ENCODE measurements at places on chromosomes 5 and 9.

- DNase-seq, result no peak
- no peak overlapping the region for H3K4me3 ChIP-seq
- H3K27ac ChIP-seq, result no peak overlapping the region
- H3K4me1 ChIP-seq, result peaks cover 7% of the 10 kb centered on the region
Measured at GRCh38 chr5:54545796-54546195, 28.2 kb downstream of the SNX18 start.

- no peak overlapping the region for H3K4me3 ChIP-seq
- H3K27ac ChIP-seq, result no peak overlapping the region
- no peaks in the 10 kb centered on the region for H3K36me3 ChIP-seq
- no peaks in the 10 kb centered on the region for H3K27me3 ChIP-seq
- H3K4me1 ChIP-seq, result no peaks in the 10 kb centered on the region
Measured at GRCh38 chr5:81132381-81132780, 100.7 kb upstream of the CKMT2 start.

GRCh38 chr9:77876091-77876490 lies 155.5 kb downstream of the GNAQ start:
- no peaks in the 10 kb centered on the region for H3K27me3 ChIP-seq
- H3K36me3 ChIP-seq, result no peaks in the 10 kb centered on the region
- H3K27ac ChIP-seq, result no peak overlapping the region
- no peaks in the 10 kb centered on the region for H3K4me1 ChIP-seq
- DNase-seq, result no peak

DNA sequence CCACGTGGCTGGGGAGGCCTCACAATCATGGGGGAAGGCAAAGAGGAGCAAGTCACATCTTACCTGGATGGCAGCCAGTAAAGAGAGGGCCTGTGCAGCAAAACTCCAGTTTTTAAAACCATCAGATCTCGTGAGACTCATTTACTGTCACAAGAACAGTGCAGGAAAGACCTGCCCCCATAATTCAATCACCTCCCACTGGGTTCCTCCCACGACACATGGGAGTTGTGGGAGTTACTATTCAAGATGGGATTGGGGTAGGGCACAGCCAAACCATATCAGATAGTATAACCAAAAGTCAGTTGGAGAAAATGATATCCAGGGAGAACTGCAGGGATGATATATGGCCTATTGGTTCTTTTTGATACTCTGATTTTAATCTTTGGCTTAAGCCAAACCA lies 10.0 kb upstream of the CAVIN4 start:
- no peaks in the 10 kb centered on the region for H3K36me3 ChIP-seq
- no peak overlapping the region for H3K4me3 ChIP-seq
- H3K27me3 ChIP-seq, result no peaks in the 10 kb centered on the region
- H3K4me1 ChIP-seq, result no peaks in the 10 kb centered on the region

DNA sequence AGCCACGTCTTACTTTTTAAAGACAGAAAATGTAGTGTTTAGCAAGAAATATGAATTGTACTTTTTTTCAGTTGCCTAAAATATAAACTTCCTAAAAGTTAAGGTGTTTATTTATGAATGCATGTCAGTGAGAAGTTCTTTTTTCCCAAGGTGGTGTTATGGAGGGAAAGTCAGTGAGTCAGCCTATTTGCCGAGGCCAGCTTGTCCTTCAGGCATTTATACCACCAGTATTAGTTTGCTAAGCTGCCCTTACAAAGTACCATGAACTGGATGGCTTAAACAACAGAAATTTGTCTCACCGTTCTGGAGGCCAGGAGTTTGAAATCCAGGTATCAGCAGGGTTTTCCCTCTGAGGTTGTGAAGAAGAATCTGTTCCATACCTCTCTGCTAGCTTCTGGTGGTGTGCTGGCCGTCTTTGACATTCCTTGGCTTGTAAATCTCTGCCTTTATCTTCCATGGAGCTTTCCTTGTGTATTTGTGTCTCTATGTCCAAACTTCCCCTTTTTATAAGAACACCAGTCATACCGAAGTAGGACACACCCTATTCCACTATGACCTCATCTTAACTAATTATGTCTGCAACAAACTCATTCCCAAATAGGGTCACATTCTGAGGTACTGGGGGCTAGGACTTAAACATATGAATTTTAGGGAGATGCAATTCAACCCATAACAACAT lies 38.4 kb downstream of the PRKACG start:
- no peaks in the 10 kb centered on the region for H3K27me3 ChIP-seq
- no peaks in the 10 kb centered on the region for H3K36me3 ChIP-seq
- H3K4me1 ChIP-seq, result peaks cover 7% of the 10 kb centered on the region
- no peak overlapping the region for H3K4me3 ChIP-seq
- no peak for DNase-seq

- H3K4me3 ChIP-seq, result no peak overlapping the region
- no peaks in the 10 kb centered on the region for H3K4me1 ChIP-seq
- H3K36me3 ChIP-seq, result no peaks in the 10 kb centered on the region
- no peak for DNase-seq
Measured at GRCh38 chr9:123291736-123292135, 23.4 kb upstream of the STRBP start.

- no peaks in the 10 kb centered on the region for H3K4me1 ChIP-seq
- no peak for DNase-seq
- no peaks in the 10 kb centered on the region for H3K27me3 ChIP-seq
- no peak overlapping the region for H3K27ac ChIP-seq
- H3K36me3 ChIP-seq, result no peaks in the 10 kb centered on the region
Measured at GRCh38 chr5:142680605-142681259, 5.2 kb downstream of the FGF1 start.

GRCh38 chr5:19837536-19838174 lies 150.3 kb downstream of the CDH18 start:
- no peaks in the 10 kb centered on the region for H3K36me3 ChIP-seq
- H3K4me3 ChIP-seq, result no peak overlapping the region
- H3K27me3 ChIP-seq, result no peaks in the 10 kb centered on the region
- H3K4me1 ChIP-seq, result no peaks in the 10 kb centered on the region
- H3K27ac ChIP-seq, result no peak overlapping the region

- no peaks in the 10 kb centered on the region for H3K36me3 ChIP-seq
- H3K27ac ChIP-seq, result no peak overlapping the region
- H3K4me1 ChIP-seq, result no peaks in the 10 kb centered on the region
- peaks cover 5% of the 10 kb centered on the region for H3K27me3 ChIP-seq
Measured at GRCh38 chr5:144247131-144247530, 76.5 kb downstream of the KCTD16 start.

GRCh38 chr5:159339460-159339859 lies 9.2 kb upstream of the IL12B start:
- H3K27me3 ChIP-seq, result no peaks in the 10 kb centered on the region
- peaks cover 44% of the 10 kb centered on the region for H3K4me1 ChIP-seq
- H3K4me3 ChIP-seq, result no peak overlapping the region
- H3K36me3 ChIP-seq, result no peaks in the 10 kb centered on the region
- no peak for DNase-seq
- no peak overlapping the region for H3K27ac ChIP-seq

GRCh38 chr9:131704988-131705387 lies 34.9 kb downstream of the RAPGEF1 start:
- H3K36me3 ChIP-seq, result no peaks in the 10 kb centered on the region
- no peak overlapping the region for H3K4me3 ChIP-seq
- no peak overlapping the region for H3K27ac ChIP-seq

DNA sequence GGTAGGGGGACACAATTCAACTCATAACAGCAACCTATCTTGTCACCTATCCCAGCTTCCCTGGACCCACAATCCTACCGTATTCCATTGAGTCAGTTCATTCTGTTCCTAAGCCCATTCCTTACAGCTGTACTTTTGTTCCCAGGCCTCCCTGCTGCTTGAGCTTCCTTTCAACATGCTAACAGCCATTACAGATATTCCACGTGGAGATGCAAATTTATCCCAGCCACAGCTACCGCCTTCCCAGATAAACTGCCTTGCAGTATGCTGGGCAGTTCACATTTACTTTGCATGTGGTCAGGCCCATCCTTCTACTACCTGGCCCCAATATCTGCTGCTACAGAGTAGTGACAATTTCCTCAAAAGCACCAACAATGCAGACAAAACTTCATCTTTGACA lies 23.0 kb downstream of the RIGI start:
- no peaks in the 10 kb centered on the region for H3K4me1 ChIP-seq
- H3K4me3 ChIP-seq, result no peak overlapping the region
- peaks cover 15% of the 10 kb centered on the region for H3K36me3 ChIP-seq
- no peak overlapping the region for H3K27ac ChIP-seq
- H3K27me3 ChIP-seq, result no peaks in the 10 kb centered on the region
- no peak for DNase-seq

DNA sequence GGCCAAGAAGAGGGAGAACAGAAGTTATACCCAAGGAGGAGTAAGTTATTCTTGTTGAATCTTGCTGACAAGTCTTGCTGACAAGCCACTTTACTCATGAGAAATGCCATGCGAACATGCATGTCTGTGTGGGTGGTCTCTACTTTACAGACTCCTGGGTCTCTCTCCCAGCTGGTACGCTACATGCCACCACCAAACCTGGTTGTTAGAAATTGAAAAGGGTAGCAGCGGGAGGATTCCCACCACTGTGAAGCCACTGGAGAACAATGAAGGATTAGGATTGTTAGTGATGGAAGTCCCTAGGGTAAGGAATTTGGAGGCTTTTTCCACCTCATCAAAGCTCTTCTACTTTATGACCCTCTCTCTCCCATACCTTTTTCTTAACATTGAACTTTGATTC lies 53.6 kb upstream of the GABRB2 start:
- H3K4me1 ChIP-seq, result no peaks in the 10 kb centered on the region
- H3K4me3 ChIP-seq, result no peak overlapping the region
- no peak overlapping the region for H3K27ac ChIP-seq
- H3K27me3 ChIP-seq, result no peaks in the 10 kb centered on the region
- no peaks in the 10 kb centered on the region for H3K36me3 ChIP-seq

DNA sequence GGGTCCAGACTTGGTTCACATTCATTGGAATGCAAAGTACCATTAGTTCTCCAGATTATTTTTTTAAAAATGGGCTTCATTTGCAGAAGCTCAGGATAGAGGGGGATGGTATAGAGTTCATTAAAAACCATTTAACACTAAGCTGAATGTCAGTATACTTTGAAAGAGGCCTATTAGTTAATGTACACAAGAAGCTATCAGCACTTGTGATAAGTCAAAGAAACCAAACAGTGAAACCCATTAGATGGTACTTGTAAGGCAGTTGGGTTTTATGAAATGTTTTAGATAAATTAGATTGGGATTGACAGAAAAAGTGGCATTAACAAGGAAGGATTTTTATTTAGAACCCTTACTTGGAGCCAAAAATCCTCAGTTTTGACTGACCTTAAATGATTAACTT lies 229.2 kb upstream of the MPDZ start:
- no peak overlapping the region for H3K4me3 ChIP-seq
- H3K4me1 ChIP-seq, result no peaks in the 10 kb centered on the region
- H3K27me3 ChIP-seq, result no peaks in the 10 kb centered on the region
- no peak overlapping the region for H3K27ac ChIP-seq

GRCh38 chr5:14752497-14753071 lies 88.1 kb downstream of the OTULIN start:
- H3K36me3 ChIP-seq, result peaks cover 9% of the 10 kb centered on the region
- no peak overlapping the region for H3K4me3 ChIP-seq
- H3K4me1 ChIP-seq, result no peaks in the 10 kb centered on the region
- no peak overlapping the region for H3K27ac ChIP-seq
- no peaks in the 10 kb centered on the region for H3K27me3 ChIP-seq

GRCh38 chr5:84259283-84260045 lies 125.2 kb downstream of the EDIL3 start:
- no peaks in the 10 kb centered on the region for H3K4me1 ChIP-seq
- H3K4me3 ChIP-seq, result no peak overlapping the region
- no peak overlapping the region for H3K27ac ChIP-seq
- H3K36me3 ChIP-seq, result no peaks in the 10 kb centered on the region
- no peak for DNase-seq

DNA sequence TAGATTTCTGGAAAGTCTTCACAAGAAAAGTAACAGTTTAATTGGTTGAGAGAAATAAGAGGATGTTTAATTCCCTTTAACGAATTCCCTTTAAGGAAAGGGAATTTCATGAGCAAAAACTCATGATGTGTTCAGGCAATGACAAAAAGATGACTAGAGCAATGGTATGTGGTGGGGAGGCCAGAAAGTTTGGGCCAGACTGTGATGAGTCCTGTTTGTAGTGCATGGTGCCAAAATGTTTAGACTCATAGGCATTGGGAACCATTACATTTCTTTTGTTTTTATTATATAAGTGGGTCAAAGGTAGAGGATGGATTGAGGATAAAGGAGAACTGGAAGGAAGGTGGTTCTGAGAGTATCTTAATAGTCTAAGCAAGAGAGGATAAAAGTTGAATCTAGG lies 10.9 kb downstream of the CNTRL start:
- no peaks in the 10 kb centered on the region for H3K27me3 ChIP-seq
- no peak overlapping the region for H3K27ac ChIP-seq
- no peak for DNase-seq
- H3K36me3 ChIP-seq, result peaks cover 46% of the 10 kb centered on the region

GRCh38 chr9:94925751-94926430 lies 199.4 kb downstream of the AOPEP start:
- H3K4me3 ChIP-seq, result no peak overlapping the region
- no peaks in the 10 kb centered on the region for H3K4me1 ChIP-seq

GRCh38 chr5:59236448-59236847 lies 653.6 kb downstream of the RAB3C start:
- H3K4me1 ChIP-seq, result no peaks in the 10 kb centered on the region
- no peaks in the 10 kb centered on the region for H3K27me3 ChIP-seq
- H3K36me3 ChIP-seq, result no peaks in the 10 kb centered on the region
- no peak overlapping the region for H3K27ac ChIP-seq
- H3K4me3 ChIP-seq, result no peak overlapping the region

- no peaks in the 10 kb centered on the region for H3K27me3 ChIP-seq
- no peak overlapping the region for H3K4me3 ChIP-seq
- no peaks in the 10 kb centered on the region for H3K4me1 ChIP-seq
- DNase-seq, result no peak
- no peaks in the 10 kb centered on the region for H3K36me3 ChIP-seq
Measured at GRCh38 chr9:81893929-81894328, 34.3 kb upstream of the SPATA31D4 start.

GRCh38 chr9:112856843-112857242 lies 33.8 kb downstream of the SLC46A2 start:
- no peak overlapping the region for H3K27ac ChIP-seq
- peaks cover 18% of the 10 kb centered on the region for H3K4me1 ChIP-seq
- no peak overlapping the region for H3K4me3 ChIP-seq
- H3K27me3 ChIP-seq, result no peaks in the 10 kb centered on the region

- no peaks in the 10 kb centered on the region for H3K36me3 ChIP-seq
- no peak overlapping the region for H3K27ac ChIP-seq
- no peaks in the 10 kb centered on the region for H3K4me1 ChIP-seq
- DNase-seq, result no peak
- H3K4me3 ChIP-seq, result no peak overlapping the region
- no peaks in the 10 kb centered on the region for H3K27me3 ChIP-seq
Measured at GRCh38 chr9:61673247-61673646, 483.4 kb downstream of the SPATA31A7 start.

DNA sequence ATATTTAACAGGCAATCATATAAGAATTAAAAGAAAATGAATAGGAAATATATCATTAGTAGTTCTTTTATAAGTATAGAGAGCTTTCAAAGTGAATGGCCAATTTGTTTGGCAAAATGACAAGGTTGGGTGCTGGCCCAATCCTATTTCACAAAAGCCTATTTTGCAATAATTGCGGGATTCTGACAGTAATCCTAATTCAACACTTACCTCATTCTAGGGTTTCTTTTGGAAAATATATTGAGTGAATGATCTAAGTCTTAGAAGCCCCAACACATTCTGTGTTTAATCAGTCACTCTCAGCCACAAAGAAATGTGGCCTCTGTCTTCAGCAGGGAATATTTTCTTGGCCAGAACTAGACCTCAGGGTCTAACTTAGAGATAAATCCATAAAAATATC lies 835.9 kb upstream of the ZNF608 start:
- H3K4me3 ChIP-seq, result no peak overlapping the region
- H3K27ac ChIP-seq, result no peak overlapping the region
- no peaks in the 10 kb centered on the region for H3K27me3 ChIP-seq
- no peak for DNase-seq

- peaks cover 19% of the 10 kb centered on the region for H3K4me1 ChIP-seq
- peak overlapping the region; percentile 95 for H3K27ac ChIP-seq
- no peaks in the 10 kb centered on the region for H3K27me3 ChIP-seq
- peak overlapping the region; percentile 93 for H3K4me3 ChIP-seq
- DNase-seq, result no peak
- H3K36me3 ChIP-seq, result peaks cover 55% of the 10 kb centered on the region
Measured at GRCh38 chr9:35103660-35104191, 795 bp upstream of the STOML2 start.
